ENCODE measurements at places on chromosomes 4 and X.

DNA sequence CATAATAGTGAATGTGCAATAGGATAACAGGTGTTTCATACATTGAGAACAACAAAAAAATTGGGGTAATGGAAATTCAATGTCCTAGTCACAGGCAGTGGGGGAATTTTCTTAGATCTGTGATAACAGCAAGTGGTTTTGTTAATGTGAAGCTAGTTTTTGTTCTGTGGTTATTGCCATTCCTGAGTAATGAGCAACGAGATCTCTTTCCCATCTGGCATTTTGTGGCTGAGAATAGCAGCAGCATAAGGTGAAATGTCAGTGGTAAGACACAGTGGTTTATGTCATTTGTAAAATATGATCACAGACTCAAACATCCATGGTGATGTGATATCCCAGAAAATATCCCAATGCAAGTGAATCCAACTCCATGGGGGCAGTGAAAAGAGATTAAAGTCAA lies 497.5 kb downstream of the KCNIP4 start:
- H3K4me1 ChIP-seq = no peaks in the 10 kb centered on the region
- H3K27ac ChIP-seq = no peak overlapping the region
- H3K27me3 ChIP-seq = no peaks in the 10 kb centered on the region
- no peaks in the 10 kb centered on the region for H3K36me3 ChIP-seq

DNA sequence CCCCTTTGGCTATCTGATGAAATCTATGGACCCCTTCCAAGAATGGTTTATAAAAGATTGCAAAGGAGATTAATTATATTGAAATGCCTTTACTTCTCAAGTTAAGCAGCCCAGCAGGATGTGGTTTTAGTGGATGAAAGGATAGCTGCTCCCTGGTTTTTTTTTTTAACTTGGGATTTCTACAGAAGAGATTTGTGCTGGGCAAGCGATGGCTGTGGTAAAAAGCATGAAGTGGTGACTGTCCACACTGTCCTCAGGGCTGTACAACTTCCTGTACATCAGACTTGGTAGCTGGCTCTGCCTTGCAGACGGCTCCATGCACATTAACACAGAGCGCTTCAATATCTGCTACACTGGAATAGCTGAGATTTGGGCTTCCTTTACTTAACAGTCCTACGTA lies 321.7 kb downstream of the DHX15 start:
- H3K4me1 ChIP-seq = no peaks in the 10 kb centered on the region
- no peaks in the 10 kb centered on the region for H3K36me3 ChIP-seq
- no peaks in the 10 kb centered on the region for H3K27me3 ChIP-seq
- no peak overlapping the region for H3K4me3 ChIP-seq

DNA sequence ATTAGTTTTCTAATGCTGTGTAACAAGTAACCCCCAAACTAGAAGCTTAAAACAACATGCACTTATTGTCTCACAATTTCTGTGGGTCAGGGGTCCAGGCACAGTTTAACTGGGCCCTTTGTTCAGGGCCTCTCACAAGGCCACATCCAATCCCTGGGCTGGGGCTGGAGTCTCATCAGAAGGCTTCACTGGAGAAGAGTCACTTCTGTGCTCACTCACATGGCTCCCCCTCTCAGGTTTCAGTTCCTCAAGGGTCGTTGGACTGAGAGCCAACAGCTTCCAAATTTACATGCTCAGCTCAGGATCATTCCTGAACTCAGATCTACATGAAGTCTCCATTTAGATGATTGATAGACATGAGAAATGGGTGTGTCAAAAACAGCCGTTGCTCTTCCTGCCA lies 77.1 kb downstream of the EVC start:
- no peaks in the 10 kb centered on the region for H3K4me1 ChIP-seq
- no peaks in the 10 kb centered on the region for H3K27me3 ChIP-seq
- no peak for DNase-seq
- peaks cover 5% of the 10 kb centered on the region for H3K36me3 ChIP-seq
- no peak overlapping the region for H3K27ac ChIP-seq

GRCh38 chrX:65706041-65706828 lies 38.8 kb downstream of the MSN start:
- DNase-seq = no peak
- H3K27me3 ChIP-seq = no peaks in the 10 kb centered on the region
- peak overlapping the region; percentile 14 for H3K27ac ChIP-seq
- H3K4me1 ChIP-seq = no peaks in the 10 kb centered on the region

DNA sequence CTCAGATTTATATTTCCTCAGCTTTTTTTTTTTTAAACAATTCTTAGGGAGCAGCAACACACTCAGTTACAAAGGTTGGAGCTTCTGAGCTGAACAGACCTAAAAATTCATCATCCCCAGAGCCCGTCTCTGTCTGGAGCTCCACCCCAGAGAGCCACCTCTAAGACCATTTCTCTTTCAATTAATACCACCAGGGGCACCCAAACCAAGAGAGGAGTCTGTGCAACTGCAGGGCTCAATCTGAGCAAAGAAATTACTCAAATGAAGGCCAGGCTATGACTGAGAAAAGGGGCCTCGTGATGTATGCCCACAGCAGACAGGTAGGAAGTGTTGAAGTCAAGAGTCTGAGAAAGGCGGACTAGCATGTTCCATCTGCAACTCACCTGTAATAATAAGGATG lies 95.5 kb downstream of the C4orf51 start:
- no peaks in the 10 kb centered on the region for H3K36me3 ChIP-seq
- DNase-seq = no peak
- no peaks in the 10 kb centered on the region for H3K4me1 ChIP-seq
- H3K27ac ChIP-seq = no peak overlapping the region
- no peak overlapping the region for H3K4me3 ChIP-seq

GRCh38 chr4:87559090-87559837 lies 30.1 kb upstream of the SPARCL1 start:
- no peak overlapping the region for H3K4me3 ChIP-seq
- no peaks in the 10 kb centered on the region for H3K27me3 ChIP-seq
- no peak overlapping the region for H3K27ac ChIP-seq
- DNase-seq = no peak
- no peaks in the 10 kb centered on the region for H3K4me1 ChIP-seq
